ENCODE measurements at places on chromosomes 7 and 10.

DNA sequence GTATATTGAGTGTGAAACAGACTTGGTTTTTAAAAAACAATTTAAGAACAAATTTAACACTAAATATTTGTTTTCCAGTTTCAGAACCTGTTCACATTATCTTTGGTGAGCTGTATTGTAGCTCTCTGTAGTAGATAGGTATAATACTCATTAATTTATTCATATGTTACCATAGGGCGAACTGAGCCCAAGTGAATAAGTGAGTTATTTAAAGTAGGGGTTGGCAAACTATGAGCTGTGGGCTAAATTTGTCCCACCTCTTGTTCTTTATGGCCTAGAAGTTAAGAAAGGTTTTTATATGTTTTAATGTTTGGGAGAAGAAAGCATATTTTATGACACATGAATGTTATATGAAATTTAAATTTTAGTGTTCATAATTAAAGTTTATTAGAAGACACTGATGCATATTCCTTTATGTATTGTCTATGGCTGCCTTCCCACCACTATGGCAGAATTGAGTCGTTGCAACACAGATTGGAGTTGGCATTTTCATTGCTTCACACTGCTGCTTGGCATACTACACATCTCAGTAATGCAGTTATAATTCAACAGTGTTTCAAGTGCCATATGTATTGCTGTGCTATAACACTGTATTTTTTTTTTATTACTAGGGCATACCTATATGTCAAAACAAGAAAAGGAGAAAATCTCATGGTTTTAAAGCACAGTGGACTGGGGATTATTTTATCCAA is 146.5 kb downstream of the ADK start:
- DNase-seq, result no peak

DNA sequence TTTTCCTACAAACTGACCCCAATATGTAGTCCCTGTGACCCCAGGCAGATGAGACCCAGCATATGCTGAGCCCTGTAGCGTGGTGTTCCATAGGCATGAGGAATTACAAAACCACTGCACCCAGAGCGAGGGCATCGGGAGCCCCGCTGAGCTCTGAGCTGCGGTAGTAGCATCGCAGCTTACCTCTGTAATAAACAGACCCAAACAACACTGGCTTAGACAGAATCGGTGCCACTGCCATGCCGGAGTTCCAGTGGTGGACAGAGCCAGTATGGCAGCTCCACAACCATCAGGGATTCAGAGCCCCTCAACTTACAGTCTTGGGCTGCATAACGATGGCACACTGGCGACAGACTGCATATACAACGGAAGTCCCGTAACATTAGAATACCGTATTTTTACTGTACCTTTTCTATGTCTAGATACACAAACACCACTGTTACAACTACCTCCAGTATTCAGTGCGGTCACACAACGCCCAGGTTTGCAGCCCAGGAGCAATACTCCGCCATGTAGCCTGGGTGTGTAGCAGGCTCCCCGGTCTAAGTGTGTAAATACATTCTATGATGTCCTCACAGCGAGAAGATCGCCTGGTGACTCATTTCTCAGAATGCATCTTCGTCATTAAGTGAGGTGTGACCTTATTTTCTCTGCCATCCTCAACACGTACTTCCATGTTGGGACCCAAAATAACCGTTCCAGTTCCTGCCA is 68.8 kb downstream of the PROSER2 start:
- DNase-seq, result no peak

DNA sequence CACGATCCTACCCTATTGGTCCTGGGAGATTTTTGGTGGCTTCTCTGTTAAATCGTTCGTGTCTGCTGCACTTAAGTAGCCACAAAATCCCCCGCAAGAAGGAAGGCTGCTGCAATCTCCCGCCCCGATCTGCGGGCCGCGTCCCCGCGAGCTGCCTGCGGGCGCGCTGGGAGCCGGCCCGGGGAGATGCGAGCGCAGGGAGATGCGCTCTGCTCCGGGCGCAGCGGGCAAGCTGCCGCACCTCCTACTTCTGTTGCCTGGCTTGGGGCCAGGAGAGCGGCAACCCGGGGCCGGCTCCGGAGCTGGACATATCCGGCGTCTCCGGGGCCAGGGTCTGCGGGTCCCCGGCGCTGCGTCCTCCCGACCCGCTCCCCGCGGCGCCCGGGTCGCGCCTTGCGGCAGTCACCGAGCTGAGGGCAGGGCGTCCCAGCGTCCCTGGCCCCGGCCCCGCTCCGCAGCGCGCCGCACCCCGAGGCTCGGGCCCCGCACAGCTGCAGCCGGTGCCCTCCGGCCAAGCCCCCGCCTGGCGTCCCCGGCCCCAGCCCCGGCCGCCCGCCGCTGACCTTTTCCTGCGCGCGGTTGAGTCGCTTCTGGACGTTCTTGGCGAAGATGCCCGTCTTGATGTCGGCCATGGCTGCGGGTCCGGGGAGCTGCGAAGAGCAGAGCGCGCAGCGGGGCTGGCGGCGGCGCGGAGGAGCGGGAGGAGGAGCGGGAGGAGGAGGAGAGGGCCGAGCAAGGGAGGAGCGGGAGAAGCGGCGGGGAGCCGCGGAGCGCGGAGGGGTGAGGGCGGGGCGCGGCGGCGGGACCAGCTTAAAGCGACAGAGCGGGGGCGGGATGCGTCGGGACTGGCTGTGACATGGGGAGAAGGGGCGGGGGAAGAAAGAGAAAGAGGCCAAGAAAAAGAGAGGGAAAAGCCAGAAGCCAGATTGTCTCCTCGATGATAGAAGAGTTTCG is at the start of gene AMPH:
AMPH (minus strand) TSS at position 654 of the 954 bp plus-strand sequence; CDS start at position 632, 22 bp downstream.
- DNase-seq, result no peak

DNA sequence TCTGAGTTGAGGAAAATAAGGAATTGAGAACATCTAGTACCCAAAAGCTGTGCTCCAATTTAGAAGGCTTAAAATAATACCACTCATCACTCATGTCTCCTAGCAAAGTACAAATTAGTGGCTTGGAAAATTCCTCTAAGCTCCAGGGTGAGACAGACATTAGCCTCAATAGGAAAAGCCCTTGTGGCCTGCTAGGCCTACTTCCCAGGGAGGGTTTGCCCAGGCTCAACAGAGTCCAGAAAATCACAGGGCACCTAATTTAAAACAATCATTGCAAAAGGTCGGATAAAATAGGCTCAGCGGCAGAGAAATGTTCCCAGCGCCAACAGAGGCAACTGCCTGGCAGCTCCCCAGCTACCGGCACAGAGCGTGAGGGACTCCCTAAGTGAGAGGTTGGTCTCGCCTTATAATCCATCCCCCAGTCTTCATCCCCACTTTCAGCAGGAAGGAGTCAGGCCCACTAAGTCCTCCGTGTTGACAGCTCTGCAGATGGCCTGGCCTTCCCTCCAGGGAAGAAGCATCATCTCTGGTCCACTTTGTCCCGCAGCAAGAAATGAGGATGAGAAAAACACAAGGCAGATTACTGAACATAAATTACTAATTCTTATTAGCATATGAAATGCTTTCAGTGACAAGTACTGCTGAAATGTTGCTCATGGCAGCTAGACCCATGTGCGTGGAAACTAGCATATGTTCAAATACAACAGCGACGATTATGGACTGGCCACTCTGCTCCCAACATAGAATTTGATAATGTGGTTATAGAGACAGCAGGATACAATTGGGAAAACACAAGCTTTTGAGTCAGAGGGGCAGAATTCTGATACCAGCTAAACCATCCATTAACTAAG is 1177.7 kb upstream of the AUTS2 start:
- no peak for DNase-seq

DNA sequence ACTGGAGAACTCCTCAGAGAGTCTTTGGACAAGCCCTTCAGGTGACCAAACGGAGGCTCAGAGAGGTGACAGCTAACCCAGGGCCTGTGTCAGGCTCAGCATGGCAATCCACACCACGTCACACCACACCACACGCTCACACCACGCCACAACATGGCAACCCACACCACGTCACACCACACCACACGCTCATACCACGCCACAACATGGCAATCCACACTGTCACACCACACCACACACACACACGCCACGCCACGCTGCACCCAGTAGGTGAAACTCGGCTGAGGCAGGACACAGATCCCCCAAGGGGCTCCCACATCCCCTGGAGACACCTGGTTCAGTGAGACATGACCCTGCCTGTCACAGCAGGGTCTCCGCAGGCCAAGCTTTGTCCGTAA is 107.3 kb downstream of the PDGFA start:
- no peak for DNase-seq

- DNase-seq, result no peak
These were observed 12.8 kb downstream of the NOS3 start for GRCh38 chr7:151003572-151003971.

DNA sequence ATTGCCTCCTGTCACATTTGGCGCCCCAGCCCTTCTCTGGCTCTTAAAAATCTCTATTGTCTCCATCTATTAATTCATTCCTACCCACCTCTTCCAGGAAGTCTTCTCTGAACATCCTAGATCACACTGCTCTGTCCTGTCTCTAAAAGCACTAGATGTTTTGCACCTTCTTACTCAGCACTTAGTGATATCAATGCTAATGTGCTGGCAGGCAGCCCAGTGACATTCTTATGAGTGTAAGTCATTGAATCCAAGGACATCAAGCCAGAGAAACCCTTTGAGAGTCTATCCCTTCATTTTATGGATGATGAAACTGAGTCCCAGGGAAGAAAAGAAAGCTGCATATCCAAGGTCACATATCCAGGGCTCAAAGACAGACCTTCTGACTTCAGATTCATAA is 48.3 kb upstream of the PAX2 start:
- no peak for DNase-seq

- DNase-seq, result no peak
These were observed 76.9 kb downstream of the CYP51A1 start for GRCh38 chr7:92057375-92057774.

DNA sequence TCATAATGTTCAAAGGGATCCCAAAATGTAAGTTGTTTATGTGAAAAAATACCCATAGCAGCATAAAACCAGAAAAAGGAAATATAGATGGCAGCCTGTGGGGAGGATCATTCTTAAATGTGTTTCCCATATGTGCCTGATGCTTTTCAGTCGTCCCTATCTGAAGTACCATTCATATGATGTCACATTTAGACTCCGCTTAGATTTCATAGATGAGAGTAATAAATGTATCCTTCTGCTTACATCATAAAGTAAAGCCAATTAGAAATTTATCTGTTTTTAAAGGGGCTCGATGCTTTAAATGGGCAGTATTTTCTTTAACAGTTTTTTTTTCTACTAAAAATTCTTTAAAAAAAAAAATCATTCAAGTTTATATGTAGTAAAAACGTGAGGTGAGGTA is 136.1 kb downstream of the KAT6B start:
- DNase-seq, result no peak

DNA sequence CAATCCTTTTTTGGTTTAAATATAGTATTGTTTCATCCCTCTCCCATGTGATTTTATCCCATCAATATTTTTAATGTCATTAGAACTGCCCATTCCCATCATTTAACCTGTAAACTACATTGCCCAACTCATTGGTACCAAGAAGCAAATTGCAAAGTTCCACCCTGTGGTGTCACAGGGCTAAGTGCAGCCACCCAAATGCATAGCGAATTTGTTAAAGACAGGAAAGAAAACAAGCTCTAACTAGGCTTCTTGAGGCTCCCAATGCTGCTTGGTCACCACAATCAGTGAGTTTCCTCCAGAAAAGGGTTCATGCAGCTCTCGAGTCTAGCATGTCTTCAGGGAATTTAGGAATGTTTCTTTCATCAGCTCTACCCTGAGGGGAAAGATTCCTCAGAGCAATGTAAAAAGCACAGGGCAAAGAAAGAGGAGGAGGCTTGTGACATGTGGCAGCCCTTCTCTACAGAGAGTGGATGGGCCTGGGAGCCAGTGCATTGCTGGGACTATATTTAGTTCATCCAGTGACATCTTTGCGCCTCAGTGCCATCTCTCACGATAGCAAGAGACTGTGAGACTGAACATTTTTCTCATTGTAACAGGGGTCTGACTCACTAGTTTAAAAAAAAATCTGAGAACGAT is 58.1 kb downstream of the CAV1 start:
- DNase-seq, result no peak

DNA sequence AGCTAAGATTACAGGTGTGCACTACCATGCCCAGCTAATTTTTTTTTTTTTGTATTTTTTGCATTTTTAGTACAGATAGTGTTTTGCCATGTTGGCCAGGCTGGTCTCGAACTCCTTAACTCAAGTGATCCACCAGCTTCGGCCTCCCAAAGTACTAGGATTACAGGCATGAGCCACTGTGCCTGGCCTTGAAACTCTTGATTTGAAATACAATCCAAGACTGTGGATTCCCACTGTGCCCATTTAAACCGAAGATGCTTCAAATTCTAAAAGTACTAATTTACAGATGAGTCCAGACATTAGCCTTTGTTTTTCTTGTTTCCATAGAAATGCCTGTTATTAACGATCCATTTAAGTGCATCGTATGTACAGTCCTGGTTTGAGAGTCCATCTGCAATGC is 130.9 kb downstream of the CACNA2D1 start:
- DNase-seq, result no peak

GRCh38 chr10:124717911-124718741 is 26.1 kb downstream of the FAM53B start:
- DNase-seq, result peak; percentile 99

GRCh38 chr10:10367264-10367663 is 650.4 kb upstream of the CELF2 start:
- no peak for DNase-seq

GRCh38 chr7:155306673-155307470 is 9.2 kb downstream of the INSIG1 start:
- DNase-seq, result no peak

- DNase-seq, result no peak
These were observed 112.4 kb upstream of the JAZF1 start for GRCh38 chr7:28292834-28293526.

DNA sequence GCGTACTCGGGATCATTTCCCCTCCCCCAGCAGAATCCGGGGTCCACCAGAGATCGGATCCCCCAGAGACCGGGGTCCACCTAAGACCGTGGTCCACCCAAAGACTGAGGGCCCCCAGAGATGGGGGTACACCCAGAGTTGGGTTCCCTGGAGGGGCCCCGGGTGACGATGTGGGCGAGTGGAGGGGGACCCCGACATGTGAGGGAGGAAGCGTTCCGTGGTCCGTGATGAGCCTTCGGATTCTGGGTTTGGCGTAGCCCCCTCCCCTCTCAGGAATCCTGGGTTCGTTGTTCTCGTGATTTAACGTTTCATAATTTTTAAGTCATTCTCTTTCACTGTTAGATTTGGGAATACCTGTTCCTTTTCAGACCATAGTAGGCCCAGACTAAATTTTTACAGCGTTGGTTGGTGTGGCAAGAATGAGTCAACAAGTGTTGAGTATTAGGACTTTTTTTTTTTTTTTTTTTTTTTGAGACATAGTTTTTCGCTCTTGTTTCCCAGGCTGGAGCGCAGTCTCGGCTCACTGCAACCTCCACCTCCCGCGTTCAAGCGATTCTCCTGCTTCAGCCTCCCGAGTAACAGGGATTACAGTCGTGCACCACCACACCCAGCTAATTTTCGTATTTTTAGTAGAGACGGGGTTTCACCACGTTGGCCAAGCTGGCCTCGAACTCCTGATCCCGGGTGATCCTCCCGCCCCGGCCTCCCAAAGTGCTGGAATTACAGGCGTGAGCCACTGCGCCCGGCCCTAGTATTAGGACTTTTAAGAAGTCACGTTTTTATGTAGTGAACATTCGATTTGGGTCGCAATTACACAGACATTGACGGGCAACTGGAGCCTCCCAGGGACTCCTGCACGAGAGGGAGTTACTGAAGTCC is 672 bp downstream of the GTPBP4 start:
- no peak for DNase-seq

GRCh38 chr7:32218741-32219288 is 148.6 kb upstream of the PDE1C start:
- DNase-seq, result no peak

- DNase-seq, result peak; percentile 4
These were observed 84.5 kb upstream of the DYNC1I1 start for GRCh38 chr7:95687759-95688343.

GRCh38 chr10:18713077-18713476 is 53.8 kb downstream of the ARL5B start:
- DNase-seq, result no peak

Measured in bone marrow (tissue), 2 donors.